ENCODE measurements at places on chromosomes 2 and 18. TPM values are rescaled to one million over a fixed set of nuclear protein-coding genes. Genes with fewer than 3 reads are reported as not detected.

DNA sequence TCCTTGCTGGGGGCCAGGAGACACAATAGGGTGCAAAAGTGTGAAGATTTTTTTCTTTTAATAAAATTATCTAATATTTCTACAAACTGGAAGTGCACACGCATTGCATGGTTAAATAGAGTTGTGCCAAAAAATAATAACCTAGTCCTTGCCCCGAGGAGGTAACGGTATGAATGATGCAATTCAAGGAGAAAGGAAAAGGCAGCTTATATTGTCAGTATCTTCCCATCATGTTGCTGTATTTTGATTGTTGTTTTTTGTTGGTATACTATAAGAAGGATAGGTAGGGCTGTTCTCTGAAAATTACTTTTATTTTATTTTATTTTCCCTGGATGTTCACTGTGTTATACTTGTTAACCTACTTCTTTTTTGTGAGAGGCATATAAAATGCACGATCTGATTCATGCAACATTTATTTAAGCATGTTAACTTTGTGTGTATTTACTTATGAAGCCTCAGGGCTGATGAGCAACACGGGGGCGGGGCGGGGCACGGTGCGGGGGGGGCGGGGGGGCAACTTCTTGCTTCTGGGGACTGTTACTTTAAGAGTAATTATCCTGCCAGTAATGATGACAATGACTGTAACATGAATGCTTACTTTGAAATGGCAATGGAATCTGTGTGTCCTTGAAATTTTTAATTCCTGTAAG, 118.6 kb downstream of the AQP4 start:
- DNase-seq = peak; percentile 61

GRCh38 chr2:175575346-175576258, 394.1 kb upstream of the ATP5MC3 start:
- no peak for DNase-seq

DNA sequence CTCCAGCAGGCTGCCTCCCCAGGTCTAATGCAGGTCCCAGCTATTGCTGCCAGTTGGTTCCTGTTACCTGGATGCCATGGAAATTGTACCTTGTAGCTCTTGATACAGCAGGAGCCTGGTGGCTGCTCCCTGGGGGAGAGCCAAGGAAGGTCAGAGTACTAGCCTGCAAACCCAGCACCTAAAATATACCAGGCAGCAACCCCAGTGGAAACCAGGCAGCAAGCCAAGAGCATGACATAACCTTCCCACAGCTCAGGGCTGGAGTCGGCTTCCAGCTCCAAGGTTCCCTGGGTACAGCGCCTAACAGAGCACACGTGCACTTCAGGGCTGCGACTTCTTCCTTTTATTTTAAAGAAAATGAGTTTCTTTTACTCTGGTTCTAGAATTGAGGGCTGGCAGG, 30.3 kb downstream of the TNP1 start:
- peak; percentile 74 for DNase-seq

DNA sequence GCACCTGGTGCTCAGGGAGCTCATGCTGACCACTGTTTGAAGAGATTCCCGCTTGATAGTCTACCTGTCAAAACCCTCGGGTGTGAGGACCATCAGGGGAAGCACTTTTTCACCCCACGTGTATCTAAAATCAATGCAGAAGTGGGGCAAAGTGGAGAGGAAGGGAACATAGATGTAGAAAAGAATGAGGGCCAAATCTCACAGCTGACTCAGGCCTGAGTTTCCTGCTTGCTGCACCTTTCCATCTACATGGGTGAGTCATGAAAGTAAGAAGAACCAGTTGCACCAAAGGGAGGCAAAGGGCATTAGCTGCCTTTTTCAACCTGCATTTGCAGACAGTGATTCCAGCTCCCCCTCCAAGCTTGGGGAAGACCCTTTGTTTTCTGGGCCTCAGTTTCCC, 100.2 kb upstream of the MYCN start:
- DNase-seq = no peak

The KCNIP3 gene
- 3.7 TPM for polyA plus RNA-seq

DNA sequence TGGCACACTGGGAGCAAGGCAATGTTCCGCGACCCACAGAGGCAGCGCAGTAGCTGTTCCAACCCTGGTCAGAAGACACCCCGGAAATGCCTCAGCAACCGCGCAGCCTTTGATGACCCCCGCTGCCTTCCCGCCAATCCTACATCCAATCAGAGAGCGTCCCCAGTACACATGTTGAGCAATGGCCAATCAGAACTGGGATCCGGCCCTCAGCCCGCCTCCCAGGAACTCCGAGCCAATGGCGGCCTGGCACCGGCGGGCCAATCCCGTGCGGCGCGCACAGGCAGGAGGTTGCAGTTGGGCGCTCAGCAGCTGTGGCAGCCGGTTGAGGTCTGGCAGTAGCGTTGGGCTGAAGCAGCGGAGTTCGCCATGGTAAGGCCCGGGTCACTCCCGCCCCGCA, at the start of gene TUBA3D:
Gene TUBA3D (plus strand): TSS at position 289 of the 400 bp plus-strand sequence. CDS start 81 bp downstream, at position 370.
- no peak for DNase-seq

The GKN2 gene
- not detected for polyA plus RNA-seq

The GAD1 gene
- polyA plus RNA-seq = 0.81 TPM

GRCh38 chr2:171924170-171924942, 2.1 kb downstream of the HAT1 start:
- no peak for DNase-seq

The CYTIP gene
- not detected for polyA plus RNA-seq

The SERPINB4 gene
- polyA plus RNA-seq = not detected

GRCh38 chr2:100756704-100757103, 63.2 kb upstream of the NPAS2 start:
- no peak for DNase-seq

The GPR45 gene
- not detected for polyA plus RNA-seq

- DNase-seq = no peak
Observed at GRCh38 chr2:118738106-118738505, 109.3 kb downstream of the EN1 start.

The EIPR1 gene
- 22.7 TPM for polyA plus RNA-seq

GRCh38 chr2:101296371-101296770, 12.1 kb downstream of the RNF149 start:
- DNase-seq = peak; percentile 58

GRCh38 chr2:210302326-210302725, 12.6 kb downstream of the MYL1 start:
- DNase-seq = peak; percentile 1

- peak; percentile 52 for DNase-seq
Observed at GRCh38 chr18:44895176-44895798, 214.6 kb downstream of the SETBP1 start.

GRCh38 chr18:58091099-58091611, 47.1 kb downstream of the NEDD4L start:
- DNase-seq = no peak

- no peak for DNase-seq
Observed at GRCh38 chr2:194896871-194897270, 760.2 kb upstream of the SLC39A10 start.

Data from GM23248 (cell line).